ENCODE measurements at places on chromosomes 2 and 18.

- no peak for DNase-seq
Measured at GRCh38 chr2:173386021-173386737, 31.5 kb downstream of the CDCA7 start.

DNA sequence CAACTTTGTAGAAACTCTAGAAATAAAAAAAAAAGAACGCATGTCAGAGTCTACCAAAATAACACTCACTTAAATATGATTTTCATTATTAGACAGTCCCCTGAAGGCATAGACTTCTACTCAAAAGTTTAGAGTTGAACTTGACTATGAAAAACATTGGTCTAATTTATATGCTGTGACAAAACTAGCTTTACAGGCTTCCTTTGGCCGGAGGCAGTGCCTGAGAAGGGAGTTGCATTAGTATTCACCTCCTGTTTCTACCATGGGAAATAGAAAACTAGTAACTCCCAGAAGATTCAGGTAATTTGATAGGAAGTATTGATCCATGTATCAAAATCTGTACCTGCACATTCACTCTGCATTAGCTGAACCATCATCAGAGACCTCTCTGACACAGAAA lies 163.4 kb upstream of the NOSTRIN start:
- no peak for DNase-seq

DNA sequence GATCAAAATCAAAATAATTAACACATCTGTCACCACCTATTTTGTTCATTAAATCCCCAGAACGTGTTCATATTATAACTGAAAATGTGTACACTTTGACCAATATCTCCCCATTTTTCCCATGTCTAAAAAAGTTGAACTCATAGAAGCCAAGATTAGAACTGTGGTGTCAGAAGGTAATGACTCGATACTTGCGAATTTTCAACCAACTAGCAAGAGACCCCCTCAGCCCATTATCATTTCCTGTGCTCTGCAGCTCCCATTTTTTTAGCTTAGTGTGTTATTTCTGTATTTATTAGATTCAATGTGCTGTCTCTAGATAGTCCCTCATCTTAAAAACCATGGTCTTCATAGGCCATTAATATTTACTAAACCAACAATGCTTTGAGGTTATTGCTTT lies 248.7 kb upstream of the PIK3C3 start:
- no peak for DNase-seq

GRCh38 chr2:46268196-46268595 lies 29.0 kb upstream of the EPAS1 start:
- no peak for DNase-seq

GRCh38 chr2:151638191-151638933 lies 95.9 kb downstream of the NEB start:
- peak; percentile 27 for DNase-seq

- DNase-seq: peak; percentile 45
Measured at GRCh38 chr2:60353863-60354262, 199.6 kb downstream of the BCL11A start.

DNA sequence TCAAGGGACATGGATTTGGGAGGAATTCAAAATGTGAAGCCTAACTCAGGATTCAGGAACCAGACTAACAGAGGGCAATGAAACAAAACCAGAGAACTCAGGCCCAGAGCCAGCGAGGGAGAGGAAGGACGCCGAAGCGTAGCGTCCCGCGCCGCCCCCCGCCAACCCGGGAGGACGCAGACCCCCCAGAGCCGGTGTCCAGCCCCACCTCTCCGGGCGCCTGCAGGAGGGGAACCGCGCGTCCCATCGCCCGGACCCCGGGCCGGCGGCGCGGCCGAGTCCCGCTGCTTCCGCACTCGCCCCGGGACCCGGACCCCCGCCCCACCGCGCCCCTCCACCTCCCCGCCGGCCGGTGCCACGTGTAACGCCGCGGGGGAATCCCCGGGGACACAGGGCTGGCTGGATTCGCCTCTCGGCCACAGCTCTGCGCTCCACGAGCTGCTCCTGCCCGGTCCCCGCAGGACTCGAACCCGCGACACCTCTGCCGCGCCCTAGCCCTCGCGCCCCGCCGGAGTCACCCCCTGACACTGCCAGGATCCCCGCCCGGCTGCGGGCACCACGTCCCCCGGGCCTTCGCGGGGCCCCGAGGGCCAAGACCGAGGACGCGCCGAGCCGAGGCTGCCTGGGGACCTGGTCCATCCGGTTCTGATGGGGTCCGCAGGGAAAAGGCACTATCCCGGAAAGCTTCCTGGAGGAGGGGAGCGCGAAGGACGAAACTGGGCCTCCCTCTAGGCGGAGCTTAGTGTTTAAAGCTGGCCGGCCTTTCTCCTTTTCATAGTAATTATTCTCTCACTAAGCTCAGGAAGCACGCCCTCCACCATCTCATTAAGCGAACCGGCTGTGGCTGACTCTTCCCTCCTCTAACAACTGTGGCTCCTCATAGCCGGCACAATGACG lies 40.4 kb upstream of the FAM124B start:
- peak; percentile 46 for DNase-seq

- DNase-seq: no peak
Measured at GRCh38 chr18:23142251-23142929, 7.1 kb downstream of the CABLES1 start.

DNA sequence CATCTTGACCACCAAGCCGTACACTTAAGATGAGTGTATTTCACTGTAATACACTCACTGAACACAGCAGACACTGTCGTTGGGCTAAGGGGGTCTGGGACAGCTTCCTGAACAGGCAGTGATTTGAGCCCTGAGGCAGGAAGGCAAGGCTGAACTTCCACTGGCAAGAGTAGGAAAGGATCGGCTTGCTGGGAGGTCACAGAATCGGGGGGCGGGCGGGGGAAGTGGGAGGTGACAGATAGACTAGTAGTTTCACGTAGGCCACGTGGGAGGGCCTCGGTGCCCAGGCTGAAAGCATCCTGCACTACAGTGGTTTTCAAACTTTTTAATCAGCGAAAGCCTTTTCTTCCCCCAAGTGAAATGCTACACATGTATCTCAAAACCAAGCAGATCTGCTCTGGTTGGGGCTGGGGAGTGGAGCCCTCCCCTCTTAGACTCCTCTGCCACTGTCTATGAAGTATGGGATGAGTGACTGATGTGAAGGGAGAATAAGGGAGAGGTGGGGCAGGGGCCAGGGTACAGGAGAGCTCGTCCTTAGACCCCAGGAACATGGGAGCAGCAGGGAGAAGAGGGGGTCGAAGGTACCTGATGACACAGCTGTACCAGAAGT lies 8.6 kb downstream of the PARD6G start:
- no peak for DNase-seq

DNA sequence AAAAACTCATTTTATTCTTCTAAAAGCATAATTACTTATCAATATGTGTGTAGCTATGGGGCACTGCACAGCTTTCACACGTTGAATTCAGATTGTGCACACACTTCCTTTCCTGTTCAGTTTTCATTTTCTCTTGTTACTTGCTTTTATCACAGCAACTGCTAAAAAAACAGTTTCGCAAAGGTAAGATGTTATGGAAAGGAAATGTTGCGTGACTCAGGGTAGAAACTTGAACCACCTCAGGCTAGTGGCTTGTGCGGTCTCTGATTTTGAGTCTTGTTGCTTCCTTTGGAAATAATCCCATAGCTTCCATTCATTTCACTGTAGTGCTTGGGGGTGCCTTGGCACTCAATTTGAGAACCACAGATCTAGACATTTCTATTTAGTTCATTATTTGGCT lies 171.9 kb downstream of the FMNL2 start:
- DNase-seq: no peak

DNA sequence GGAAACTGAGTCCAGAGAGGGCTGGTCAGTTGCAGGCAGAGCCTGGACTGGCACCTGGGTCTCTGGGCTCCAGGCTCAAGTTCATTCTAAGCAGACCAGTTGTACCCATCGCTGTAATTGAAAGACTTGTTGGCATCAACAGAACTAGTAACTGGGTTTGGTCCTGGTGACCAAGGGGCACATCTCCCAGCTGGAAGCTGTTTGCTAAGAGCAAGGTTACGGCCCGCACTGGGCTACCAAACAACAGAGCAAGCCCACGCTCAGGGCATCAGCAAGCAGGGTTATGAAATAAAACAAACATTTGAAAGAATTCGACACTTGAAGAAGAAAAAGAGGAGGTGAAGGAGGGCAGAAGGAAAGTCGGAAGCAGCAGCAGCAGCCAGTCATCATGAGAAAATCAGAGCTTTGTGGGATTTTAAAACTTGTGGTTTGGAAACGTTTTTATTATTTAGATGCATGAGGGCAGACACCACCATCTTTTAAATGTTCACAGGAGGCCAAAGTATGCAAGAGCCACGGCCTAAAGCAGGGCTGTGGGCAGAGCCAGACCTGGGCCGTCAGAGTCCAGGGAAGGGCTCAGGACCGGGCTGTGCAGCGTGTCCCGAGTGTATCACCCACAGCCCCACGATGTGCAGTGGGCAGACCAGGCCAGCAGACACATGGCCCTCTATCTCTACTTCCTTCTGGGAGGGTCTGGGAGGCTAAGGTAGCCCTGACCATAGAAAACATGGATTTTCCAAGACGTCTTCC lies 220.3 kb downstream of the BCL2 start:
- no peak for DNase-seq

DNA sequence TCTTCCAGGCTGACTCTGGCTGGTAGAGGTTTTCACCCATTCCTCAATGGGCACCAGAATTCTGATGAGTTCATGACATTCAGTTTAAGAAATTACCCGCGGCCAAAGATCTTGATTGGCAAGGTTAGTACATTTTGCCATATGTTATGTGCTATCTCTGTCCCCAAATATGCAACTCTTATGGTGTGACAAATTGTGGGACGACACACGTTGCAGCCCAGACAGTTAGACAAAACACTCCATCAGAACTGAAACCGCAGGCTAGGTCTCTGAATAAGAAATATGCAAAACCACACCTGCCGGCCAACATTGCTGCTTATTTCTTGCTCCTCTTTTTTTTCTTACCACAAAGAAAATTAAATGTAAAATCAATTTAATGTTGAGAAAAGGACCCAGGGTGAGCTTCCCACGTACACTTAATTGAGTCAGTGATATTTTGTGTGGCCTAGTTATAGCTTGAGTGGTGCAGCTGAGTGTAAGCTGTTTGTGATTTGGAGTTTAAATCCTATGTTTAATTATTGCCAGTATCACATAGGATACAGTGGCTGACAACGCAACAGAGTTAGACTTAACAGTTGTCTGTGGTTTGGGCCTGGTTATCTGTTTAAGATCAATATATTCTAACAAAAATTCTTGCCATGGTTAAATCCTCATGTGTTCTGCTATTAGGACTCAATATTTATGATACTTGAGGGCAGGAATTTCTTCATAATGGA lies 35.7 kb upstream of the LTBP1 start:
- DNase-seq: no peak

- peak; percentile 35 for DNase-seq
Measured at GRCh38 chr18:616380-616995, 19.7 kb downstream of the CLUL1 start.

DNA sequence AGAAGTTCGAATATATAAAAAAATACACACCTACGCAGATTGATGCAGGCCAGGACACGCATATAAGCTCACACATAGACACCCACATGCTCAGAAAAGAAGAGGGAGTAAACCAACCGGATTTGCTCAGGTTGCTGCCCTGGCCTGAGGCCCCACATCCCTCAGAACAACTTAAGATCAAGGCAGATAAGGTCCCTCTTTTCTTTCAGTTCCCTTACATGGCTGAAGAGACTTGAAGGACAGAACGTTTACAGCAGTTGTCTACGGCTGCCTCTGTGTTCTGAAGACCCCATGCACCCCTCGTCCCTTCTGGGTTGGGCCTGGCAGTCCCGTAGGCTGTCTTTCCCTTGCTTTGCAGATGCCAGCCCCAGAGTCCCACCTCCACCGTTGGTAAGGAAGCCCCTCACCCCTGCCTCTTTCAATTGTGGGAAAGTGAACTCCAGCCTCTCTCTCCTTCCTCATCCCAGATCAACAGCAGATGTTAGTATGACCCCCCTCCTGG lies 4.3 kb upstream of the NAGK start:
- peak; percentile 51 for DNase-seq

DNA sequence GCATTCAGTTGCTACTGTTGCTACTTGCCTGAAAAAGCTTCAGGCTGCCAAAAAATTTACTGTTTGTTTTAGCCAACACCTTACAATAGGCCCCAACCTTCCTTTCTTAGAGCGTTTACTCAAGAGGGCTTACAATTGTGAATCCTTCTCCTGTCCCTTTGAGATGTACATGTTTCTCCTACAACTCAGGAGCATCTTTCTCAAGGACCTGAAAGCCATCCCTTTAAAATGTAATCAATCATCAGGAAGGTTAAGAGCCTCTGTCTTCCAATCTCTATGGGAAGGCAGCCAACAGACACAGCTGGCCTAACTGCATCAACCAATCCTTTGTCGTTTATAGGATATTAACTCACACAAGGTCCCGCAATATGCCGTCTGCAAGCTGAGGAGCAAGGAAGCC lies 3.4 kb upstream of the IER3IP1 start:
- DNase-seq: no peak

- no peak for DNase-seq
Measured at GRCh38 chr2:2708575-2709430, 377.7 kb upstream of the MYT1L start.

- peak; percentile 61 for DNase-seq
Measured at GRCh38 chr2:178914259-178914849, 107.1 kb upstream of the TTN start.

GRCh38 chr2:15389895-15390294 lies 171.2 kb downstream of the NBAS start:
- no peak for DNase-seq

DNA sequence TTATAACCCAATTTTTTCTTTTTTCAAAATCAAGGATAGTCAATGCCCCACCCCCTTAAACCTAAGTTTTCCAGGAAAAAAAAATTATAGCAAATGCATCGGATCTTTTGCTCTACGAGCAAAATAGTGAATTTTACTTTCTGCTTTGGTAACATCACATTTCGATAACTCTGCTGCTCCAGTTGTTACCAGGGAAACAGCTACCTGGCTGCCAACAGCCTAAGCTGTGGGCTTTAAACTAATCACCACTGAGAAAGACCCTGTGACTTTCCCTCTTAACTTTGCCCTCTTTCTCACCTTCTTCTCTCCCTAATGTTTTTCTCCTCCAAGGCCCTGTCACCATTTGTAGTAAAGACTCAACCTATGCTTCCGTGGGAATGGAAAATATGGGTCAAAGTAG lies 145.5 kb downstream of the ABCA12 start:
- DNase-seq: no peak

GRCh38 chr18:76764291-76764901 lies 58.0 kb upstream of the ZNF236 start:
- DNase-seq: no peak

- DNase-seq: no peak
Measured at GRCh38 chr2:224895377-224895776, 146.9 kb downstream of the DOCK10 start.

DNA sequence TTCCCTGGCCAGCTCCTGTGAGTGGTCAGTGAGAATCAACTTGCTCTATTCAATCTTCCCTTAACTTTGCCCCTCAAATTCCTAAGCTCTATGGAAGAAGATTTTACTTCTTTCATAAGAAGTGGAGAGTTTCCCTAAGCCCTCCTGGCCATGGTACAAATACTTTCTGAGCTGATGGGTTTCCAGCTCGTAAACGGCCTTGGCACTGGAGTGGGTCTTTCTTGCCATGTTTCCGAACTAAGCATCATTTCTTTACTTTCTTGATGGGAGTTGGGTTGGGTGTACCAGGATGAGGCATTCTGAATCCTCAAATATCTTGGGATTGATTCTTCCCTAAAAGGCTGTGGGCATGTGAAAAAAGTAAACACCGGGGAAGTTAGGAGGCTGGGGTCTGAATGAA lies 72.5 kb downstream of the ACKR3 start:
- no peak for DNase-seq

GRCh38 chr2:235600926-235601325 lies 107.1 kb downstream of the AGAP1 start:
- DNase-seq: no peak
